Fibroblast of skin of abdomen (primary cell): ENCODE measurements at places on chromosomes 2 and 18.

DNA sequence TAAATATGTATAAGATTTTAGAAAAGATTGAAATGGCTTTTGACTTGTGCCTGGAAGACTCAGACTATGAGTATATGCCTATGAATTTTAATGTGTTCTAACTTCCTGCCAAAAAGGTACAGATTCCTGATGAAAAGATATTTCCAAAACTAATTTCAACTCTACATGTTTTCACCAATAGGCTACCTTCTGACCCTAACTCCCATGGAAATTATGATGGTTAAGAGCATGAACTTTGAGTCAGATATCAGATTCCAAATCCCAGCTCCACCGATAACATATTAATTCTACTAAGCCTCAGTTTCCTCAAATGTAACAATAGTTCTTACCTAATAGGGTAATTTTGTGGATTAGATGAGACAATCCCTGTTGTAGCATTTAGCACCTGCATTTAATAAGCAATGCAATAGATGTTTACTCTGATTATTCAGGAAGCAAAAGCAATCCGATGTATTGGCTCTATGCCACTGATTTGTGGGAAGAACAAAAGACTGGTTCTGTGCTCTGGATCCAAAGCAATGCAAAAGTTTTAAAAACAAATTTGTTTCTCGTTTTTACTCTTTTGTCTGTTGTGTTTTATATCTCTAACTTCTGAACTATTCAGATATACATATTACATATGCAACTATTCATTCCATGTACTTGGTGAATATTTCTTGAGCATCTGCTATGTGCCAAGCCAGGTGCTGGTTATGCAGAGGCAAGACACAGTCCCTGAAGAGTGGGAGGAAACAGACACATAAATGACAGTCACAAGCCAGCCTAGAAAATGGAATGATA is 115.4 kb downstream of the GATA6 start:
- no peak for DNase-seq

- DNase-seq: no peak
Measured at GRCh38 chr2:240705204-240705791, 13.6 kb downstream of the AQP12A start.

GRCh38 chr18:12819322-12819721 is 64.7 kb downstream of the PTPN2 start:
- DNase-seq: no peak

- peak; percentile 4 for DNase-seq
Measured at GRCh38 chr18:63505566-63506335, 29.0 kb downstream of the SERPINB5 start.

DNA sequence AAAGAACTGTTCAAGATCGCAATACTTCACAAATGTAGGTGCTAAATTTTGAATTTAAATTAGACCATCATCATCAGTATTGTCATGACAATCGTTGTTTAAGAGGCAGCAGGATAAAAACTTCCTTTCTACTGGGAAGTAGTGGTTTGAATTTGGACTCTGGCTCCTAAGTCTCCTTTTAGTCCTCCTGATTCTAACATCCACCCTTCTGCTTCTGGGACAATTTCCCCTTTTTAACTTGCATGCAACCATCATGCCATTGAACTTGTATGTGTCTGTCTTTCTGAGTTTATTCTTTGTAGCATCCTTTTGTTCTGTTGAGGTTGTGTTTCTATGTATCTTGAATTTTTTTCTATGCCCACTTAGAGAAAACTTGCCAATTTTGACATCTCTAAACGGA is 249.7 kb downstream of the PTGR3 start:
- DNase-seq: no peak

- no peak for DNase-seq
Measured at GRCh38 chr2:160551259-160551658, 57.7 kb upstream of the RBMS1 start.

GRCh38 chr2:12341920-12342319 is 374.8 kb upstream of the TRIB2 start:
- DNase-seq: peak; percentile 15

DNA sequence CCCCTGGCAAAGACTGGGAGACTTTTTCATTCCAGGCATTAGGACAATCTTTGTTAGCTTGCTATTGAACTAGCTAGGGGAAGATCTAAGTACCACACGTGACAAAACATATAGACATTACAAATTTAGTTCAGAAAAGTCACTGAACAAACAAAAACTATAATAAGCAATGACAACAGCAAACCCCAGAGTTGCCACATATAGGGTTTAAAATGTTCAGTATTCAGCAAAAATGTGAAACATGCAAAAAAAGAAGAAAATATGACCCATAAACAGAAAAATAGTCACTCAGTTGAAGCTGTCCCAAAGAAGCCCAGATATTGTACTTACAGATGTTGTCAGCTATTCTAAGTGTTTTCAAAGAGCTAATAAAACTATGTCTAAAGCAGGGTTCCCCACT is 431.1 kb upstream of the CDH2 start:
- no peak for DNase-seq

GRCh38 chr18:76981396-76981968 is 151.1 kb downstream of the MBP start:
- DNase-seq: no peak

DNA sequence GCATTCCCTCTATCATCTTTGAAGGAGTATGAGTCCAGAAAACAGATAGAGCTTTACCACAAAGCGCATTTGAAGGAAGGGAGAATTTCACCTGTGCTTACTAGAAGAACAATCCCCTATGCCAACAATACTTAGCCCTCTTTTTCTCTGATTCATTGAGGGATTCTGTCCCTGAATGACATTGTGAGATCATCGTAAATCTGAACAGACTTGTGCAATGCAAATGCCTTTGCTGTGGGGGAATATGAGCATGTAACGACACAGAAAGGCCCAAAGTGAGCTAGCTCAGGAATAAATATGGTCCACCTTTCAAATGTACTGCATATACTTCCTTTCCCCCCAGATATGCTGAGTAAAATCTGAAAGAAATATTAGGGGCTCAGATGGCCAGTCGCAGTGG is 67.6 kb downstream of the SCN1A start:
- no peak for DNase-seq
